ENCODE measurements at places on chromosomes 1 and 21. TPM values are rescaled to one million over a fixed set of nuclear protein-coding genes. Genes with fewer than 3 reads are reported as not detected.

BLACAT1 gene
- 0.30 TPM for total RNA-seq

C1orf141 gene
- total RNA-seq = not detected

DENND1B gene
- 22.9 TPM for total RNA-seq

CLCA1 gene
- total RNA-seq = not detected

GPR52 gene
- total RNA-seq = 1.3 TPM

S100A3 gene
- total RNA-seq = not detected

OLIG2 gene
- total RNA-seq = not detected

CFHR3 gene
- not detected for total RNA-seq

Data from activated naive CD4-positive, alpha-beta T cell treated with anti-CD3 and anti-CD28 coated beads, Interleukin-2, amount 10 ng/mL, durations not matched to agents 5 hours and 36 hours (primary cell).